Activated CD4-positive, alpha-beta T cell treated with anti-CD3 and anti-CD28 coated beads for 36 hours (primary cell): ENCODE measurements at places on chromosomes 7 and 10. TPM values are rescaled to one million over a fixed set of nuclear protein-coding genes. Genes with fewer than 3 reads are reported as not detected.
A peak's percentile ranks its signal among the peaks of the same experiment; 100 is the strongest.

CALML3 gene
- total RNA-seq, result not detected

DYDC2 gene
- total RNA-seq, result 0.79 TPM

HOXA13 gene
- not detected for total RNA-seq

PON1 gene
- not detected for total RNA-seq

- no peak for DNase-seq
These were observed 38.2 kb downstream of the GSDME start for GRCh38 chr7:24718977-24719491.

- no peak for DNase-seq
These were observed 49.7 kb downstream of the CDK1 start for GRCh38 chr10:60827791-60828488.

DNA sequence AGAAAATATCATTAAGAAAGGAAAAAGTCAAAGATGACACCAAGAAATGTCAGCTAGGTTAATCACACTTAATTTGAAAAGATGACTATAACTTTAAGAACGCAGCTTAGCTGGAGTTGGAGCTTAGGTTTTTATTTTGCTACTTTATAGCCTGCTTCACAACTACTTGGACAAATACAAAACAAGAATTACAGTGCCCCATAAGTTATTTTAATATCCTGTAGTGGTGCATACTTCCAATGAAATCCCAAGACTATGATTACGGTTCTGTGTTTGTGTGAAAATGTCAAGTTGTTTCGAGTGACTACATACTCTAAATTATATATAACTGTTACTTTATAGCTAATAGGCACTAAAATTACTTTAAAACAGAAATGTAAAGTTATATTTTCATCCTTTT lies 244.6 kb upstream of the MGMT start:
- DNase-seq, result no peak

DNA sequence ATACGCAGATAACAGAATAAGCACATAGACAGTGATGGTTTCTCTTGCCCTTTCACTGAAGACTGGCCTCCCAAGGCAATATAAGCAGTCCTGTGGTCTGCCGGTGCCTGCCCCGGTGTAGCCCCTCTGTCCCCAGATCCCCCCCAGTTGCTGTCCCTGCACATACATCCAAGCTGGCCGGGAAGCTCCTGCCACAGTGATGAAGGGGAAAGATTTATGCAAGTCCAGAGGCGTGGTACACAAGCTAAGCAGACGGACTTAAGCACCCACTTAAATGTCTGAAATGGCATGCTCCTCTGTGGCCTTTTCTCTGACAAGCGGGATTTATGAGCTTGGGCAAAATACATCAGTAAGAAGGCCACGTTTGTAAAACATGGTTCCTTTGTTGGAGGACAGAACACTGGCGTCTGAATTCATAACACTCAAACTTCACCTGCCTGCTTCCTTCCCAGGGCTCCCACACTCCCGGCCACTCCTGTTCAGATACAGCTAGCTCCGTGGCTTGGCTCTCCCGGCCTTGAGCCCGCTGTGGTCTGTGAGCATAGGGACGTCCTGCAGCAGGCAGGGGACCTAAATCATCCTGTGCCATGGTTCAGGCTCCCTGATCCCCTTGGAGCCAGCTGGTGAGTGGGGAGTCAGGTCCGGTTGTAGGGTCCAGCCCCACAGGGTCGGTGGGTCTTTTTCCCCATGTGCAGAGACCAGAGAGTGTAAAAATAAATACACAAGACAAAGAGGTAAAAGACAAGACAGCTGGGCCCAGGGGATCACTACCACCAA lies 61.7 kb upstream of the PPP2R2D start:
- DNase-seq, result no peak

DNA sequence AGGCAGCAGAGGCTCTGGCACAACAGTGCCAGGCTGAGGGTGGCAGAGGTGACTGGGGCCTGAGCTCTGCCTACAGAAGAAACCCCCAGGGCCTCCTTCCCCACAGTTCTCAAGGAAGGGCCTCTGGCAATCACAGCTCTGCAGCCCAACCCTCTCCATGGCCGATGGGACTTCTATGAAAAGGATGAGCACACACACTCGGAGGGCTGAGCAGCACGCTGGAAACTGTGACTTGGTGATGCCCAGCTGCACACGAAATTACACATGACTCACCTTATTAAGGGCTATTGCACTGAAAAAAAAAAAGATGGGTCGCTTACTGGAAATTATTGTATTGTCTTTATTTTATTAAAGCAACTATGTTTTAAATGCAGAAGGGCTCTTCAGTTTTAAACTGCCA lies 42.9 kb upstream of the LRRC18 start:
- no peak for DNase-seq

DNA sequence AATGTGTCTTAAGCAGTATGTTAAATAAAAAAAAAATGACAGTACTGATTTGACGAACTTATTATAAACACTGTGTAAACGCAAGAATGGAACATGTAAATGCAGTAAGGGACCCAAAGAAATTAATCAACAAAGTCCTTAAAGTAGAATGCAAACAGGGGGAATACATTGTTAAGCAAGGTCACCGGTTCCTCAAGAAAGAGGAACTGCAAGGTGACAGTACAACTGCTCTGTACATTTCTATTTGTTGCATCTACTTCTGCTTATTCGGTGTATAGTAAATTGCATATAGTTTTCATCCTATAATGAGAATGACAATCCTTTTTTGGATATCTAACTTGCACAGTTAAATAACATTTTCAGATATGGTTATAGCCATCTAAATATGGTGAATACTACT lies 387.0 kb upstream of the SEMA3D start:
- DNase-seq, result no peak

- DNase-seq, result no peak
These were observed 988.6 kb downstream of the SORCS1 start for GRCh38 chr10:106175760-106176377.

DNA sequence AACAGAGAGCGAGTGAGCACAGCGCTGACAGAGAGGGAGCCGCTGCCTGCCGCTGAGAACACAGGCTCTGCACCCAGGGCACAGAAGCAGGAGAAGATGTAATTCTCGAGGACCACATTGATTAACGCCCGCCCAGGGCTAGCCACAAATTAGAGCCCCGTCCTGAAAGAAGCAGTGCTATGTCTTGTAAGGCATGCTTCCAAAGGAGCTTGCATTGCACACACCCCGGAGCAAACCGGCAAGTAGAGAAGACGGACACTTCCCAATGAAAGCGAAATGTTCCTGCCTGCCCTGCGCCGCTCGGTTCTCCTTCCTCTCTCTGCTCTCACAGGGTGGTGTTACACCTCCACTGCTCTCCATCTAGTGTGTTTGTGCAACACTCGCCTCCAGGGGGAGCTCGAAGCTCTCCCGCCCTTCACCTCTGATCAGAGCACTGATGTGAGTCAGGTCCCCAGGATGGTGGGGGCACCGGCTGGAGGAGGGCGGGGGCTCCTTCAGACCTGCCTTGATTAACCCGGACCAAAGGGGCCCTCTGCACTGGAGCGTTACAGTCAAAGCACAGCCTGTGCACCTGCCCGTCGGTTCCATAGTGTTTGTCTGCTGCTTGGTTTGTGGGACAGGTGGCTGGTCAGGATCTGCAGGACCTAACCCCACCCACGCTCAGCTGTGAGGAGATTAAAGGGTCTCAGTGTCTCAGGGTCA lies 316.5 kb downstream of the ADARB2 start:
- peak; percentile 84 for DNase-seq

GRCh38 chr7:82235713-82236112 lies 207.9 kb downstream of the CACNA2D1 start:
- DNase-seq, result no peak
